ENCODE measurements at places on chromosomes 3 and 15.

DNA sequence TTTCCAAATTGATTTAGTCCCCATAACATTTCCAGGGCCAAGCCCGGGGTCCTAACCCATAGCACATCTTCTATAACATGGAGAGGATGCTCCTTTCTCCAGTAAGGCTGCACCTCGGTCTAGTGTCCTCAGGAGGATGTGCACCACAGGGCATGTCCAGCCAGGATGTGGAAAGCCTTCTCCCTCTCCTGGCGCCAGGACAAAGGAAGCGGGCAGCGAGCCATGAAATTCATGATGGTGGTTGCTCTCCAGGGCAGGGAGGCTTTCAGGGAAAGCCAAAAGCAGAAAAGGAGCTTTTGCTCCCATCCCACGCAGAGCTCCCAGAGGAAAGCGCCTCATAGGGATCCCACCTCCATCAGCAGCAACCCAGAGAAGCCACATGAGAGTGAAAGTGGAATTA, 220.0 kb downstream of the ADAMTSL3 start:
- no peak for DNase-seq

- peak; percentile 96 for DNase-seq
Observed at GRCh38 chr3:31105438-31106077, 211.1 kb upstream of the GADL1 start.

DNA sequence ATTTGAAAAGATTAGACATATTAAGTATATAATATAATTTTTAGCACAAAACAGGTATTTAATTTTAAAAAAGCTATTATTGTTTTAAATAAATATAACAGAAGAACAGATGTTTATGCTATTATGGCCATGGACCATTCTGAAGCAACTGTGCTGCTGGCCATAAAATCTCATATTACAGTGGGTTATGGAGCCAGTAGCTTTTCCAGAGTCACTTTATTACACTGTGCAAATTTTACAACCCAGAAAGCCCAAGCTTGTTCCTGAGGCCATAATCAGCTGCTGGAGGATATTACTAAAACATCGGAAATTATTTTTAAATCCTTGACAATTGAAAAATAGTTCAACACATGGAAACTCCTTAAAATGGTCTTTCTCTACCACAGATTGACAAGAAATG, 557.3 kb upstream of the KCNMB2 start:
- DNase-seq, result no peak

- DNase-seq, result peak; percentile 97
Observed at GRCh38 chr3:191412759-191413158, 48.2 kb upstream of the PYDC2 start.

- no peak for DNase-seq
Observed at GRCh38 chr3:100440895-100441294, 39.6 kb downstream of the LNP1 start.

DNA sequence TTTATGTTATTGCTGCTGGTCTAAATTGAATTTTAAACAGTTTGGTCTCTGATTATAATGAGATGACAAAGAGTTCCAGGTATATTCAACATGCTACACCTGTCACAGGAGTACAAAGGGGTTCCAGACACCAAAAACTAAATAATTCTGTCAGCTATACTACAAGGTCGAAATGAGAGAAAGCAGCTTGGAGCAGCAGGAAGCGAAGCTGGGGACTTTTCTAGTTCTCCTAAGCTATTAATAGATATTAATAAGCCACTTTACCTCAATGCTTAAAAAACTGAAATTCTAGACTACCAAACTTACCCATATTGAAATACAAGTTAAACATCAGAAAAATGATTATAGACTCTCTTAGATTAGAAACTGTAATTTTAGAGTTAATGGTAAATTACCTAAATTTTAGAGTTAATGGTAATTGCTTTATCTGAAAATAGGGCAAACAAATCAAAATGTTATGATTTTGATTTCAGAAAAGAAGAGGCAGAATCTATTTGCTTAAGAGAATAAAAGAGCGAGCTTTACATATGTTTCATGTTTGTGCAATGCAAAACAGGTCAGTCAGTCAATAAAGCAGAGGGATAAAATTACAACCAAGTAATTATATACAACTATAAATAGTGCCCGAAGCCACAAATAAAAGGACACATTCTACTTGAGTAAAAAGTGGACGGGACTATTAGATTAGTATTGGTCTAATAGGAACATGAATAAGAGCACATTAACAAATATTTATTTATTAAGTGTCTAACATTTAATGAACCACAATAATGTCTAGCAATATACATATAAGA, 16.8 kb downstream of the HSPBAP1 start:
- no peak for DNase-seq

- peak; percentile 58 for DNase-seq
Observed at GRCh38 chr3:172213200-172213599, 173.8 kb downstream of the FNDC3B start.

DNA sequence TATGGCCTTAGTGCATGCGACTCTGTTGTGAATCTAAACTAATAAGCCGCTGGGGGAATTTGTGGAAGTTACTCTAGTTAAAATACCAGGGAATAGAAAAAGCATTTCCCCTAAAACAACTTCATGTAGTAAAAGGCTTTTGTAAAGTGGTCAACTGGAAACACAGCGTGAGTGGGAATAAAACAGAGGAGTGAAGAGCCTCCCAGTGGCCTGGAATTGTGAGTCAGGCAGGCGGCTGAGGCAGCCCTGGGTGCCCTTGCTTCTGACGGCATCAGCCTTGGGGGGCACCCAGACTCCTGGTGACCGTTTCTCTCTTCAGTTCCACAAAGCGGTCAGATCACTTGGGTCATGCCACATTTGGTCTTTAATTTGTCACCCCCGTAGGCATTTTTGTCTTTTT, 108.4 kb downstream of the GHSR start:
- DNase-seq, result no peak

DNA sequence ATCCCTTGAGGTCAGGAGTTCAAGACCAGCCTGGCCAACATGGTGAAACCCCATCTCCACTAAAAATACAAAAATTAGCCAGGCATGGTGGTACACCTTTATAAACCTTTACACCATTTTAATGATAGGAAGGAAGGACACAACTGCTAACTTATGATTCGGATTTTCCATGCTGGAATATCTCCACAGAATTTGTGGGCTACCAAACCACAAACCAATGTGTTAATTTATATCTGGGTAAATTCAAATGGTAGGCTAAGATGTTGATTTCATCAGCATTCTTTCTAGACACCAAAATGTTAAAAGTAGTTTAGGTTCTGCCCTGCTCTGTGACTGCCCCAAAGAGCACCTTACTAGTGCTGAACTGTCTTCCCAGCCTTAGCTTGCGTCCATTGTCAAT, 72.8 kb downstream of the POLQ start:
- no peak for DNase-seq

GRCh38 chr15:66704019-66704802, 2.2 kb downstream of the SMAD6 start:
- no peak for DNase-seq

DNA sequence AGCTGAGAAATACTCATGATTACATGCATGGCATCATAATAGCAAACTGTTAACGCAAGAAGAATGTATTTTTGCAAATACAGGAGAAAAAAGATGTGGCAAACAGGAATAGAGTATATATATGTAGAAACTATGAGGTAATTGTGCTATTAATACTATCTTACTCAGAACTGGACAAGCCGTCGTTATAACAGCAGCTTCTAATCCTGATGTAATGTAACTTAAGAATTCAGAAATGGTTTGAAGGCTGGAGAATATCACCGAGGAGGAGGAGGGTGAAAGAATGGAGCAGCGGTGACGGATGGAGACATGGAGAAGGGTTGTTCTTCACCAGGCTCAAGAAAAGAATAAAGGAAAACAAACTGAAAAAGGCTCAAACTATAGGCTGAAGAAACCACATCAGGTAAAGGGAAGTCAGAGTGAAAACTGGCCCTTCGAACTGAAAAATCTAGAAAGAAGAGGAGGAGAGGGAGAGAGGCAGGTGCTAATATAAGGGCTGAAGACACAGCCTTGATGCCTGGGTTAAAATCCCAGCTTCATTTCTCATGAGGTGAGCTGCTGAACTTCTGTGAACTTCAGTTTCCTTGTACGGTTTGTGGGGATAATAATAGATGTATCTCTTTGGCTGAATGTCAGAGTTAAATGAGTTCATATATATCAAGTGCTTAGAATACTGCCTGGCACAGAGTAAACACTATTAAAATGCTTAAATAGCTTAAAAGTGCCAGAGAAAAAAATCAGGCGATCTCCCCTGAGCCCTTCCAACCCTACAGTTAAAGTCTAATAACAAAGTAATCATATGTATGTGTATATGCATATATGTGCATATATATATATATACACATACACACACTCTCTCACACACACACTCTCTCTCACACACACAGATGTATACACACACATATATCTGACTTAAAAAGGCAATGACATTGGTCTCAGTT, 43.9 kb downstream of the GOLIM4 start:
- DNase-seq, result peak; percentile 12

DNA sequence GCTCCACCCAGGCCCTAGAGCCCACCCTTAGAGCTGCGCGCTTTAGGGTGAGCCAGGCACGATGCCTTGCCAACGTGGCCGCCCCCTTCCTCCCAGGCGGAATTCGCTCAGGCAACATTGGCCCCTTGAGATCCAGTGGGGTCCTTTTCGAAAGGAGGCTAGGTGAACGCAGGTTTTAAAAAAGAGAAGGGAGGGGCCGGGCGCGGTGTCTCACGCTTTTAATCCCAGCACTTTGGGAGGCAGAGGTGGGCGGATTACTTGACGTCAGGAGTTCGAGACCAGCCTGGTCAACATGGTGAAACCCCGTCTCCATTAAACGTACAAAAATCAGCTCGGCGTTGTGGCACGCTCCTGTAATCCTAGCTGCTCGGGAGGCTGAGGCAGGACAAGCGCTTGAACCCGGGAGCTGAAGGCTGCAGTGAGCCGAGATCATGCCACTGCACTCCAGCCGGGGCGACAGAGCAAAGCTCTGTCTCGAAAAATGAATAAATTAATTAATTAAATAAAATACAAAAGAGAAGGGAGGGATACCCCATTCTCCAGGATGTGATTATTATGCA, 984 bp upstream of the RPP25 start:
- no peak for DNase-seq

GRCh38 chr15:72203507-72203837, 5.9 kb upstream of the GRAMD2A start:
- peak; percentile 88 for DNase-seq

GRCh38 chr15:34737477-34737876, 17.3 kb downstream of the GJD2 start:
- peak; percentile 29 for DNase-seq

DNA sequence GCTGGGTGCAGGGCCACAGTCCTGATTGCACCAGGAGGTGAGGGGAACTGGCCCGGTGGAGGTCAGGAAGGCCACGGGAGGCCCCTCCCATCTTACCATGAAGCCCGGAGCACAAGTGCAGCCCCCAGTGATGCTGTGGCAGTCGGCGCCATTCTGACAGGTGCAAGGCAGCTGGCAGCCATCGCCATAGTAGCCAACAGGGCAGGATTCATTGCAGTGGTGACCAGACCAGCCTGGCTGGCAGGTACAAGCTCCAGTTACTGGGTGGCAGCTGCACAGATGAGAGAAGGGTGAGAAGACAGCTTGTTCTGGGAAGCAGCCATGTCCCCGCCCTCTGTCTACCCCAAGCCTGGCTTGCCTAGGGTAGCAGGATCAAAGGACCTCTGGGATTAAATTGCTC, 88.2 kb downstream of the RAB11A start:
- no peak for DNase-seq

DNA sequence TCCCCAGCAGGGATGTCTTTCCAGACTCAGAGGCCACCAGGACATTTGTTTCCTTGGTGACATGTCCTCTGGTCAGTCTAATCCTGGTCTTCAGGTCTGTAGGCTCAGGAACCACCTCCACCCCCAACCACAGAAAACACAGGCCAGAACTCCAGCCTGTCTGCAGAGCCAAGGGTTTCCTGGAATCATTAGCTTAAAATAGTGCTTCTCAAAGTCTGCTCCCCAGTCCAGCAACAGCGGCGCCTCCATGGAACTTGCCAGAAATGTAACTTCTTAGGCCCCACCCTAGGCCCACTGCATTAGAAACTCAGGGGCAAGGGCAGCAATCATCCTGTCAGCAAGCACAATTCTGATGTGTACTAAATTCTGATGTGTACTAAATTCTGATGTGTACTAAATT, 20.0 kb downstream of the SLC28A1 start:
- DNase-seq, result no peak

- peak; percentile 52 for DNase-seq
Observed at GRCh38 chr15:74489518-74490338, 28.8 kb upstream of the UBL7 start.

GRCh38 chr3:71564361-71564760, 19.2 kb downstream of the FOXP1 start:
- no peak for DNase-seq

DNA sequence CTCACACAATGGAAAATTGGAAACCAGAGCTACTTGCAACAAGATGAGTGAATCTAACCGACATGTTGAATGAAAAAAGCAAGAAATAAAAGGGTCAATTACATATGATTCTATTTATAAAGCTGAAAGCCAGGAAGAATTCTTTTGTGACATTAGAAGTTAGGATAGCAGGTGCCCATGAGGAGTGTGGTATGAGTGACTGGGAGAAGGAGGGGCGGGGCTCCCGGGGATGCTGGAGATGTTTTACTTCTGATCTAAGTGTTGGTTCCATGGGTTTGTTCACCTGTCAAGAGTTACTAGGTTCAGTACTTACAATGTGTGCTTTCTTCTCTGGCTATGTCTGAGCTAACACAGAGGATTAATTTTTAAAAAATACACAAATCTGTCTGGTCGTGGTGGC, 60.8 kb downstream of the NSMCE3 start:
- DNase-seq, result no peak

DNA sequence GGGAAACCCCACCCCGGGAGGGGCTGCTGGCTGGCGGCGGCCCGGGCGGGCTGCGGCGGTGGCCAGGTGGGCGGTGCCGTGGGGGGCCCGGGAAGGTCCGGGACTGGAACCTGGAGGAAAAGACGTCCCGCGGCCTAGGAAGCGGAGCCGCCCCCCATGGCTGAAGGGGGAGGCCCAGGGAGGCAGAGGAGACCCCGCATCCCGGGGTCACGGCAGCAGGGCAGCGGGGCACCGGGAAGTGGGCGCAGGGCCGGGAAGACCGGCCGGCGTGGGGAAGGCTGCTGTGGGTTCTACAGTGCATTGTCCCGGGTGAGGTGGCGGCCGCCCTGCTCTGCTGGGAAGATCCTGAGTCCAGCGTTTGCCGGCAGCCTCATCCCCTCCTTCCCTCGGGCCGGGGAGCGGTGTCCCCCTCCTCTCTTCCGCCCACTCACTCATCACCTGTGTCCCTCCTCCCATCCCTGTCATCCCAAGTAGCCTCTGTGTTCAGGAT, 525 bp upstream of the FSTL1 start:
- DNase-seq, result peak; percentile 29

Measured in EL (cell line).